ENCODE measurements at places on chromosomes 3 and 15. TPM values are rescaled to one million over a fixed set of nuclear protein-coding genes. Genes with fewer than 3 reads are reported as not detected.

- H3K4me3 ChIP-seq, result no peak overlapping the region
- no peak for DNase-seq
- no peaks in the 10 kb centered on the region for H3K36me3 ChIP-seq
- H3K4me1 ChIP-seq, result peaks cover 1% of the 10 kb centered on the region
Measured at GRCh38 chr3:5735896-5736295, 548.4 kb downstream of the EDEM1 start.

DNA sequence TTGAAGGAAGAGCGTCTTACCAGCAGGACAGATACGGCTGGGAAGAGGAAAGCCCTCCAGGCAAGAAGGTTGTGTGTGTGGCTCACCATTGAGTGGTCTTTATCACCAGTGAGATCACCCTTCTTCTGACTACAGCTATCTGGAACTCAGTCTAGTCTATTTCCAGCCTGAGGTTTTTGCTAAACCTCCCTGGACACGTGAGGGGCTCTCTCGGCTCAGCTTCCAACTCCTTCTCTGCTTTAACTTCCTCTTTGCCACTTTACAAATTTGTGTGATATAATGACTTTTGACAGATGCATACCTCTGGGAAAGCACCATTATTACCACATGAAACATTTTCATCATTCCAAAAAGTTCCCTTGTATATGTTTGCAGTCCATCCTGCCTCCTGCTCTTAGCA lies 15.3 kb upstream of the ROPN1 start:
- H3K36me3 ChIP-seq, result no peaks in the 10 kb centered on the region
- H3K27me3 ChIP-seq, result no peaks in the 10 kb centered on the region
- no peak for DNase-seq
- no peak overlapping the region for H3K27ac ChIP-seq

DNA sequence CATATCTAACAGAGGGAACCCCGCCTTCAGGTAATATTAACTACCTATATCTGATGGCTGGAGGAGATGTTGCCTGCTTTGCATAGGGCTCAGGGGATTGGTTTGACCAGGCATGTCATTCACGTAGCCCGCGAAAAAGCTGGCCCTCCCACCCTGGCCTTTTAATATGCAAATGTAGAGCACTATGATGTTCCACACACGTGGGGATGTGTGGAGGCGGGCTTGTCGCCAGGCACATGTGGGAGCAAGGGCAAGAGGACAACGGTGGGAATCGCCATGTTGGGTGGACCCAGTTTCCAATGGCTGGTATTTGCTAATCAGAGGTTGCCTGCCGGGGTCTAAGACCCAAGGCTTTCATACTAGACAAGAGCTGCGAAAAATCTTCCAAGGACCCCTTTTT lies 469.8 kb downstream of the ZPLD1 start:
- H3K27ac ChIP-seq, result no peak overlapping the region
- no peaks in the 10 kb centered on the region for H3K27me3 ChIP-seq
- H3K36me3 ChIP-seq, result no peaks in the 10 kb centered on the region
- DNase-seq, result no peak
- H3K4me1 ChIP-seq, result no peaks in the 10 kb centered on the region
- H3K4me3 ChIP-seq, result no peak overlapping the region

DNA sequence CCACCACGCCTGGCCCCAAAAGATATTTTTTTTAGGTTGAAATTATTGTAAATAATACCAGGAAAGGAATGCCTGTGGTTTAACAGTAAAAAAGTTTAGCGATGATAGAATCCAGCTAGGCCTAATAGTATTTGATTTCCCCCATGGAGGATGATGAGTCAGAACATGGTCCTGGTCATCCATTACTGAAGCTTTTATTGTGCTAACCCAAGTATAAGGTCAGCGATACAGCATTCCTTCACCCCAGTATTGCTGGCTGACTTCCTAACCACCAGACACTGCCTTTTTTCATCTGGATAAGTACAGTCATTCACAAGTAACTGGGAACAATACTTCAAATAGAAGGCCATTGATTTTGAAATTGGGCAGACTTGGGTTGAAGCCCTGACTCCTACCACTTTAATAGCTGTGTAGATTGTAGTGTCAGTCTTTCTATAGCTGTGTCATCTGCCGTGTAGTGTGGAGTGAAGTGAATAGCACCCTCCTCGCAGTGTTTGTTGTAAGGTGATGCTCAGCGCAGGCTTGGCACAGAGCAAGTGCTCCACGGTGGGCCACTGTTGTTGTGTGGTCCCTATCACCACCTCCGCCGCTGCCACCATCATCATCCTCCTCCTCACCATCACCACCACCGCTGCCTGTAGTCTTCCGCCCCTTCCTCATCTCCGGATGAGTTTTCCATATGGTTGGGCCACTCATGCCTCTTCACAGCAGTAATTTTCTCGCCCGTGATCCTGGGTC lies 436.0 kb upstream of the TPM1 start:
- H3K27ac ChIP-seq, result no peak overlapping the region
- no peaks in the 10 kb centered on the region for H3K27me3 ChIP-seq
- no peaks in the 10 kb centered on the region for H3K4me1 ChIP-seq
- no peaks in the 10 kb centered on the region for H3K36me3 ChIP-seq
- H3K4me3 ChIP-seq, result no peak overlapping the region

GRCh38 chr3:151871639-151872468 lies 1.6 kb upstream of the SUCNR1 start:
- H3K27ac ChIP-seq, result no peak overlapping the region
- no peak for DNase-seq

The DUOX1 gene
- polyA plus RNA-seq, result 0.47 TPM

The HCN4 gene
- polyA plus RNA-seq, result not detected

The GOLGA8T gene
- not detected for polyA plus RNA-seq

Measured in ovary (tissue), 10 donors.